ENCODE measurements at places on chromosomes 6 and 20. TPM values are rescaled to one million over a fixed set of nuclear protein-coding genes. Genes with fewer than 3 reads are reported as not detected.

The C20orf202 gene
- not detected for total RNA-seq

The FOXP4 gene
- total RNA-seq: 3.8 TPM

The TRDN gene
- under 0.01 TPM for total RNA-seq

The ABRACL gene
- total RNA-seq: 10.0 TPM

- no peak overlapping the region for H3K27ac ChIP-seq
- no peaks in the 10 kb centered on the region for H3K36me3 ChIP-seq
- H3K27me3 ChIP-seq: no peaks in the 10 kb centered on the region
- DNase-seq: no peak
Observed at GRCh38 chr6:3920321-3920720, 71.1 kb downstream of the FAM50B start.

The KCNS1 gene
- 0.97 TPM for total RNA-seq

GRCh38 chr20:1319051-1319450 is 9.9 kb downstream of the SDCBP2 start:
- no peaks in the 10 kb centered on the region for H3K36me3 ChIP-seq
- H3K4me1 ChIP-seq: no peaks in the 10 kb centered on the region
- no peaks in the 10 kb centered on the region for H3K27me3 ChIP-seq

DNA sequence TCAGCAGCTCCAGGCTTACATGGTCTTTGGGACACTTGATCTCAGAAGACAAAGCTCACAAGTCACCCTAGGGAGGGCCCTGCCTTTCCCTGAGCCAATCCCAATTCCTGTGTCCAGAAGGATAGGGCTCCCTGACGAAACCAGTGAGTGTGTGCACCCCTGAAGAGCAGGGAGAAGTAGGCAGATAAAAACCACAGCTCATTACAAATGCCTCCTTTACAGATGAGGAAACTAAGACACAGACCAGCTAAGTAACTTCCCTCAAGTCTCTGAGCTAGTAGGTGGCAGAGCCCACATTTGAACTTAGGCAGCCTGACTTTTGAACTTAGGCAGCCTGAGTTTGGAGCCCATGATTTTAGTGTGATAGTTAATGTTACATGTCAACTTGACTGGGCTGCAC is 6.7 kb upstream of the ZFAND3 start:
- no peaks in the 10 kb centered on the region for H3K27me3 ChIP-seq
- H3K4me1 ChIP-seq: no peaks in the 10 kb centered on the region
- no peak overlapping the region for H3K4me3 ChIP-seq
- no peak for DNase-seq
- H3K27ac ChIP-seq: no peak overlapping the region

- no peak for DNase-seq
- no peaks in the 10 kb centered on the region for H3K4me1 ChIP-seq
- H3K36me3 ChIP-seq: no peaks in the 10 kb centered on the region
- no peak overlapping the region for H3K4me3 ChIP-seq
Observed at GRCh38 chr20:59738851-59739250, 134.5 kb downstream of the PHACTR3 start.

The SEMG1 gene
- total RNA-seq: not detected

DNA sequence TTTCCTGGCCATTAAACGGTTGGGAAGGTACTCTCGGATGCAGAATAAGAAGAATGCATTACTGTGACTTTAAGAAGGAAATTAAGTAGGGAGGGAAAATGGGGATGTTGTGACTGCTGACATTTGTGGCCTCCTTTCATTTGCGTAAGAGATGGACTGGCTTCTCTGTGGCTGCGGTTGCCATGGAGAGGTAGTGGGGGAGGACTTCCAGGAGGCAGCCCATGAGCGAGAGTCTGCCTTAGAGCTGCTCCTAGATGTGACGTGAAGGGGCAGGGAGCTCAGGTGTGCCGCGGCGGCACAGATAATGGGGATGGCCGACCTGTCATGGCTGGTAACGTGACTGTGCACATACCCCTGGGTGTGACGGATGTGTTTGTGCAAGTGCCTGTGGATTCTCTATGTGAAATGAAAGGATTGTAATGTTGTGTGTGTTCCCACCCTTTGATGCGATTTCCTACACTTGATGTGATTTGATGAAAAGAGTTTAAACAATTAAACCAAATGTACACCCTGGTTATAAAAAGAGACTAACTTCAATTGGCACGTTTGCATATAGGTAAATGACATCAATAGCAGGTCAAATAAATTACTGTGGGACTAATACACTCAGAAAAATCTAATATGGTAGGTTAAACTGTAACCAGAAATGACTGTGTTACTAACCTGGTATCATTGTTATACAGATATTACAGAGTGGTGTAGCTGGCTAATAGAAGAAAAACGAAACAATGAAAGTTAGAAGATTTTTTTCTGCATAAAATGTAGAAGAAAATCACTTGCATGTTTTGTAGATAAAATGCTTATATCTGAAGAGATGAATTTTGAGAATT is 48.9 kb downstream of the HIVEP1 start:
- no peaks in the 10 kb centered on the region for H3K36me3 ChIP-seq
- H3K27me3 ChIP-seq: no peaks in the 10 kb centered on the region
- DNase-seq: peak; percentile 38
- no peaks in the 10 kb centered on the region for H3K4me1 ChIP-seq
- no peak overlapping the region for H3K27ac ChIP-seq
- no peak overlapping the region for H3K4me3 ChIP-seq

- no peaks in the 10 kb centered on the region for H3K36me3 ChIP-seq
- DNase-seq: no peak
- H3K27me3 ChIP-seq: no peaks in the 10 kb centered on the region
- no peaks in the 10 kb centered on the region for H3K4me1 ChIP-seq
- no peak overlapping the region for H3K27ac ChIP-seq
- no peak overlapping the region for H3K4me3 ChIP-seq
Observed at GRCh38 chr6:135673501-135674309, 176.2 kb upstream of the AHI1 start.

The CALHM4 gene
- total RNA-seq: not detected

DNA sequence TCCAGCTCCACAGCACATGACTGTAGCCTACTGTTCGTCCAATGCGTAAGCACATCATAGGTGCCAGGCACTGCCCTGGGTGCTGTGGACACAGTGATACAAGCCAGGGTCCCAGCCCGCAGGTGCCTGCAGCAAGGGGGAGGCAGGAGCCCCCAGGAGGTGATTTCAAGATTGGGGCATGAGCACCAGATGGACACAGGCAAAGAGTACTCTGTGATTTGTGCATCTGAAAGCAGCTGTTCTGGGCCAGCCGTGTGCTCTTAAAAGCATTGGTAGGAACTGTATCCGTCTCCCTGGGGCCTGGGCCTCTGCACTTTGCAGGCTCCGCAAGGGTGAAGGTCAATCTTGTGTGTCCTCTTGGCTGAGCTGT is 149.8 kb downstream of the SYCP2 start:
- no peaks in the 10 kb centered on the region for H3K27me3 ChIP-seq
- H3K36me3 ChIP-seq: no peaks in the 10 kb centered on the region
- DNase-seq: no peak
- no peak overlapping the region for H3K27ac ChIP-seq

DNA sequence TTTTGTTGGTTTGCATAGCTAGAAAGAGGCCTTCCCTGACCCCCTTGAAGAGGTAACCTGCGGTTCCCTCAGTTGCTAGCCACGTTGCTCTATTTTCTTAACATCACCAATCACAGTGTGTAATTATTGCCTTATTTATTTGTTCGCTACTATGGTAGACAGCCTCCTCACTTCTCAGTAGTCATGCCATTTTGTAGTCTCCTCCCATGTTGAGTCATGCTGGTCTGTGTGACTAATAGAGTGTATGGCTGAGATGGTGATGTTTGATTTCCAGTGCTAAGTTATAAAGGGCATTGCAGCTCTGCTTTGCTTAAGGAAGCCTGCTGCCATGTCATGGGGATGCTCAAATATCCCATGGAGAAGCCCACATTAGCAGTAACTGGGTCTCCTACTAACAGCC is 236.6 kb upstream of the CHD6 start:
- no peak overlapping the region for H3K27ac ChIP-seq
- no peaks in the 10 kb centered on the region for H3K27me3 ChIP-seq
- DNase-seq: no peak

- H3K27me3 ChIP-seq: no peaks in the 10 kb centered on the region
- no peaks in the 10 kb centered on the region for H3K4me1 ChIP-seq
- no peak for DNase-seq
- H3K36me3 ChIP-seq: no peaks in the 10 kb centered on the region
- H3K4me3 ChIP-seq: no peak overlapping the region
Observed at GRCh38 chr6:35179901-35180535, 33.7 kb upstream of the SCUBE3 start.

- H3K4me1 ChIP-seq: no peaks in the 10 kb centered on the region
- DNase-seq: no peak
- H3K27me3 ChIP-seq: no peaks in the 10 kb centered on the region
Observed at GRCh38 chr6:96066376-96066775, 50.6 kb downstream of the FUT9 start.

DNA sequence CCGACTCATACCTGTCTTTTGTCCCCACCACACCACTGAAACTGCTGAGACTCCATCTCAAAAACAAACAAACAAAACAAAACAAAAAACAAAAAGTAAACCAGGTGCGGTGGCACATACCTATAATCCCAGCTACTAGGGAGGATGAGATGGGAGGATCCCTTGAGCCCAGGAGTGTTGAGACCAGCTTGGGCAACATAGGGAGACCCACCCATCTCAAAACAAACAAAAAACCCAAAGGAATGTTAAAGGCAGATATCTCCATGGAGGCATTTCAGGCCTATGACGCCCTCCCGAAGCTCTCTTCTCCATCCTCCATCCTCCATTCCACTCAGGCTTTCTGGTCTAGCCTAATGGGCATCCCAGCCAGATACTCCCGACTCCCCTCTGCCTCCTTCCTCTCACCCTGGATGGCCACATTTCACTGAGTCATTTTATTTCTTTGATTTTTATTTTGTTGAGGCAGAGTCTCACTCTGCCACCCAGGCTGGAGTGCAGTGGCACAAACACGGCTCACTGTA is 3.2 kb upstream of the SLC4A11 start:
- H3K4me3 ChIP-seq: no peak overlapping the region
- no peaks in the 10 kb centered on the region for H3K36me3 ChIP-seq
- no peaks in the 10 kb centered on the region for H3K4me1 ChIP-seq
- no peak overlapping the region for H3K27ac ChIP-seq

DNA sequence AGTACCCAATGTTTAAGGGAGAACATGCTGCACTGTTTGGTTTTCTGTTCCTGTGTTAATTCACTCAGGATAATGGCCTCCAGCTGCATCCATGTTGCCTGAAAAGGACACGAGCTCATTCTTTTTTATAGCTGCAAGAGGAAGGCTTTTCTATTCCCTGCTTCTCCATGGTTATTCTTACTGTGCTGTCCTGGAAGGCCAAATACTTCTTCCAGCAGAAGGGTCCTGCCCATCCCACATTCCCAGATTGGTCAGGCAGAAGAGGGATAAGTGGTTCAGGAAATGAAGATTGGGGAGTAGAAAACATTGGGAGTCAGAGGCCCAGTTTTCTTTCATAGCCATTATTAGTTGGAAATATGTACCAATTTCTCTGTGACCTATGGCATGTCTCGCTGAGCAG is 122.4 kb downstream of the TCP11 start:
- peak overlapping the region; percentile 39 for H3K4me3 ChIP-seq
- H3K27ac ChIP-seq: peak overlapping the region; percentile 87
- DNase-seq: no peak

DNA sequence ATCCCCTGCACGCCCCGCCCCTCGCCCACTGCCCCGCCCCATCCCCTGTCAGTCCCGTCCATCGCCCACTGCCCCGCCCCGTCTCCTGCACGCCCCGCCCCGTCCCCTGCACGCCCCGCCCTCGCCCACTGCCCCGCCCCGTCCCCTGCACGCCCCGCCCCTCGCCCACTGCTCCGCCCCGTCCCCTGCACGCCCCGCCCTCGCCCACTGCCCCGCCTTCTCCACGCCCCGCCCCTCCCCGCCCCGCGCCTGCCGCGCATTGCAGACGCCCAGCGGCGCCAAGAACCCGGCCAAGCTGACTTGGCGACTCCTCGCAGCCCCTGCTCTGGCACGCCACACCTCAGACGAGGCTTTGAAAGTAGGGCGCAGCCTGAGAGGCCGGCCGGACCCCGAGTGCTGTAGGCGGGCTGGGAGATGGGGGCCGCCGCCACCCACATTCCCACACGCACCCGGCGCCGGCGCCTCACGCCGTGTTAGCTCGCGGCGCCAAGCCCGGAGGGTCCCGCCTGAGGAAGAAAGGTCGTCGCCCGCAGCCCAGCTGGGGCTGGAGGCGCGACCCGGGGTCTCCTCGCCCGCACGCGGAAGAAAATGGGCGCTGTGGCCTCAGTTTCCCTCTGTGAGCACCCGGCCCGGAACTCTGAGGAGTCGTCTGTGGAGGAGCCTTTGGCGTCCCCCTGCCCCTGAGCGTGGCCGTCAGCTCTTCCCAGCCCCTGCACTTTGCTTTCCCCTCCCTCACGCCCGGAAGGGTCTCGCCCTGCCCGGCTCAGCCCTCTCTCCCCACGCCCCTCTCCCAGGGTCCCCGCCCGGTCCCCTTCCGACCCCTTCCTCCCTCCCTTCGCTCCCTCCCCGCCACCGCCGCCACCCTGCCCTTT is at the start of gene RAD21L1:
RAD21L1 (plus strand) TSS at position 262 of the 872 bp plus-strand sequence. CDS start 2,410 bp downstream, outside the sequence.
- H3K4me1 ChIP-seq: peaks cover 14% of the 10 kb centered on the region
- peak; percentile 75 for DNase-seq
- H3K36me3 ChIP-seq: no peaks in the 10 kb centered on the region
- H3K27ac ChIP-seq: peak within 1 kb of the TSS; percentile 56
- peak within 1 kb of the TSS; percentile 28 for H3K4me3 ChIP-seq
- H3K27me3 ChIP-seq: no peaks in the 10 kb centered on the region

DNA sequence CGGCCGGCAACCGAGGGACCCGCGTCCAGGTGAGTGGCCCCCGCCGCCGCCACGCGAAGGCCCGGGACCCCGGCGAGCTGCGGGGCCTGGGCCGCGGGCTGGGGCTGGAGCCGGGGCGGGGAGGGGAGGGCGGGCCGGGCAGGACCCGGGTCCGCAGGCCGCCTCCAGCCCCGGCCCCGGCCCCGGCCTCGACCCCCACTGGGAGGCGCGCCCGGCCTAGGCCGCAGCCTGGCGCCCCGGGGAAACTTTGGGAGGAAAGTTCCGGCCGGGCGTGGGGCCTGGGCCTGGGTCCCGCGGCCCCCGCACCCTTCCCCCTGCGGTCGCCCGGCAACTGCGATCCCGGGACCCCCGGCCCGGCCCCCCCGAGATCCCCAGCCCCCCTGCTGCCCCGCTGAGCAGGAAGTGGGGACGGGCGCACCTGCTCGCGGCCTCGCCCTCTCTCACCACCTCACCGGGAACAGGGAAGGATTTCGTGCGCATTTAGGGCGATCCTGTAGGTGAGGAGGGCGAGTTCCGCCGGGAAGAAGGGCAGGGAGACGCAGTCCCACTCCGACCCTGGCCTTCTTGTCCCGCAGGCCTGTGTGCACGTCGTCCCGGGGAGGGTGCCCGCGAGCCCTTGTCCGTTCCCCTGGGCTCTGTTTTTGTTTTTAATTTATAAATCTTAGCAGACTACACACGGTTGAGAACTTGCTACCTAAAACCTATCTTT is 402 bp downstream of the OSBPL2 start:
- peak overlapping the region; percentile 74 for H3K27ac ChIP-seq
- no peaks in the 10 kb centered on the region for H3K36me3 ChIP-seq
- DNase-seq: no peak
- no peaks in the 10 kb centered on the region for H3K4me1 ChIP-seq

The C20orf204 gene
- total RNA-seq: 0.26 TPM

The CST2 gene
- total RNA-seq: not detected

The PLCG1 gene
- total RNA-seq: 38.8 TPM
